Sigmoid colon (tissue), 7 donors: ENCODE measurements at places on chromosomes 2 and 18. TPM values are rescaled to one million over a fixed set of nuclear protein-coding genes. Genes with fewer than 3 reads are reported as not detected.

Gene EPAS1
- total RNA-seq = 56.8 TPM

Gene SP140
- total RNA-seq = not detected

Gene TRMT61B
- total RNA-seq = 11.4 TPM

Gene LYPD6
- 2.0 TPM for total RNA-seq

Gene ASIC4
- not detected for total RNA-seq

Gene VSNL1
- total RNA-seq = 0.27 TPM

Gene COL6A3
- 233 TPM for total RNA-seq

Gene MTIF2
- total RNA-seq = 27.1 TPM

Gene CHN1
- total RNA-seq = 11.6 TPM

Gene CYRIA
- 12.5 TPM for total RNA-seq

Gene NOSTRIN
- 12.5 TPM for total RNA-seq

Gene CFAP53
- total RNA-seq = not detected

Gene CPLX4
- total RNA-seq = 0.33 TPM

Gene INHA
- total RNA-seq = 0.36 TPM

Gene TRABD2A
- total RNA-seq = 0.36 TPM

Gene LHCGR
- total RNA-seq = not detected

Gene TUBB8B
- not detected for total RNA-seq

Gene GKN1
- not detected for total RNA-seq

Gene M1AP
- not detected for total RNA-seq

Gene SIX3
- total RNA-seq = not detected

Gene TCF23
- total RNA-seq = not detected

Gene VIL1
- total RNA-seq = not detected

Gene IGFBP2
- total RNA-seq = 6.3 TPM

Gene YES1
- total RNA-seq = 146 TPM

Gene RUFY4
- not detected for total RNA-seq

Gene NEURL3
- not detected for total RNA-seq

Gene C2orf15
- not detected for total RNA-seq

Gene IL1RL2
- 0.27 TPM for total RNA-seq

Gene SFT2D3
- 7.5 TPM for total RNA-seq

Gene NDC80
- total RNA-seq = not detected

Gene SKA1
- not detected for total RNA-seq

Gene NBEAL1
- 39.1 TPM for total RNA-seq

Gene KRTCAP3
- total RNA-seq = not detected

Gene PPIG
- 41.3 TPM for total RNA-seq

Gene SLC66A3
- 71.7 TPM for total RNA-seq

Gene ALKAL2
- 2.5 TPM for total RNA-seq

Gene CAD
- 25.2 TPM for total RNA-seq

Gene FAM228A
- 2.1 TPM for total RNA-seq

Gene ABCB11
- 0.55 TPM for total RNA-seq

Gene WDR35
- total RNA-seq = 12.4 TPM

Gene LRP2
- total RNA-seq = not detected

Gene CCDC85A
- total RNA-seq = 8.2 TPM

Gene WNT10A
- not detected for total RNA-seq

Gene GPR45
- total RNA-seq = not detected

Gene PARD6G
- 9.9 TPM for total RNA-seq
